ENCODE measurements at places on chromosomes 6 and 20.

DNA sequence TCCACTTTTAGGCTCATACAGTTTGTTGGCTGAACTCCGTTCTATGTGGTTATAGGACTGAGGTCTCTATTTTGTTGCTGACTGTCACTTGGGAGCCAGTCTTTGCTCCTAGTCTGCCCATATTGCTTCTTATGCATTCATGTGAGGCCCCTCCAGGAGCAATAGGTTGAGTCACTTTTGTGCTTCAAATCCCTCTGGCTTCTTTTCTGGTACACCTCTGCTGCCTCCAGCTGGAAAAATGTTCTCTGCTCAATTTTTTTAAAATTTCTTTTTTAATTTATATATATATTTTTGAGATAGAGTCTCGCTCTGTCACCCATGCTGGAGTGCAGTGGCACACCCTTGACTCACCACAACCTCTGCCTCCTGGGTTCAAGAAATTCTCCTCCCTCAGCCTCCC is 42.7 kb upstream of the NOX3 start:
- DNase-seq: no peak

- DNase-seq: no peak
These were observed 22.3 kb upstream of the TBC1D32 start for GRCh38 chr6:121356575-121356974.

- DNase-seq: peak; percentile 82
These were observed at the start of gene GABBR1 for GRCh38 chr6:29632789-29633533. Gene GABBR1 (minus strand): TSS chr6:29633183. CDS start chr6:29632385, 798 bp downstream.

- DNase-seq: no peak
These were observed 145.6 kb downstream of the TASP1 start for GRCh38 chr20:13493143-13493542.

DNA sequence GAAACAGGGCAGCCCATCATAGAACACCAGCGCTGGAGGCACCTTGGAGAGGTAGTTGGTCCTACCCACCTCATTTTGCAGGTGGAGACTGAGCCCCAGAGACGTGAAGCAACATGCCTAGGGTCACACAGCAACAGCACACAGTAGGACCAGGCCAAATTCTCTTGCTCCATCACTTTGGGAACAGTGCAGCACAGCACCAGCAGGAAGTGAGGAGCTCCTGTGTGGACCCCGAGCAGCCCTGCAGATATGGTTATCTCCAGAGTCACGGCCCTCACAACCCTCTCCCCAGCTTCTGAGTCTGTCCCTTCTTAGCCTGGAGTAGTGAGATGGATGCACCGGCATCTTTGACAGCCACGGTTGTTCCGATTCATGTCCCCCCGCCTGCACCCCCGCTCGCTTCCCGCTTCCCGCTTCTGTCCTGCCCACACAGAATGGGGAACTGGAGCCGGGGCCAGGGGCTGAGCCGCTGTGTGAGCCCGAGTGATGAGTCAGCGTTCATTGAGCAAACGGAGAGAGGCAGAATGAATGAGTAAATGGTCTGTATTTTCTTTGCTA is 72.6 kb upstream of the DUSP22 start:
- peak; percentile 69 for DNase-seq

DNA sequence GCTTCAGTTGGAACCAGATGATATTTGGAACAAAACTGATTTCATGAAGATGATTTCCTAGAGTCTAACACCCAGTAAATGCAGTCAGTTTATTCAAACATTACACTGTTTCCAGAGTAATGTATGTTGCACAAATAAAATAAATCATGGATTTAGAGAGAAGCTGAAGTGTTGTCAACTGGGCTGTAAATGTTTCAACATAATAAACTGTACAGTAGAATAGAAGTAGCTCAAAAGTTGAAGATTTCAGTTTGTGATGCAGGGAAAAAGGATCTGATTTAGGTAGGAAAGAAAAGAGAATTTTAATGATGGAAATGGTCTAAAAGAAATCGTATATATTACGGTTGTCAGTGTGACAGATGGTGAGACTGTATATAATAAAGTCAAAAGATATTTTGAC is 985.2 kb downstream of the EYS start:
- no peak for DNase-seq

DNA sequence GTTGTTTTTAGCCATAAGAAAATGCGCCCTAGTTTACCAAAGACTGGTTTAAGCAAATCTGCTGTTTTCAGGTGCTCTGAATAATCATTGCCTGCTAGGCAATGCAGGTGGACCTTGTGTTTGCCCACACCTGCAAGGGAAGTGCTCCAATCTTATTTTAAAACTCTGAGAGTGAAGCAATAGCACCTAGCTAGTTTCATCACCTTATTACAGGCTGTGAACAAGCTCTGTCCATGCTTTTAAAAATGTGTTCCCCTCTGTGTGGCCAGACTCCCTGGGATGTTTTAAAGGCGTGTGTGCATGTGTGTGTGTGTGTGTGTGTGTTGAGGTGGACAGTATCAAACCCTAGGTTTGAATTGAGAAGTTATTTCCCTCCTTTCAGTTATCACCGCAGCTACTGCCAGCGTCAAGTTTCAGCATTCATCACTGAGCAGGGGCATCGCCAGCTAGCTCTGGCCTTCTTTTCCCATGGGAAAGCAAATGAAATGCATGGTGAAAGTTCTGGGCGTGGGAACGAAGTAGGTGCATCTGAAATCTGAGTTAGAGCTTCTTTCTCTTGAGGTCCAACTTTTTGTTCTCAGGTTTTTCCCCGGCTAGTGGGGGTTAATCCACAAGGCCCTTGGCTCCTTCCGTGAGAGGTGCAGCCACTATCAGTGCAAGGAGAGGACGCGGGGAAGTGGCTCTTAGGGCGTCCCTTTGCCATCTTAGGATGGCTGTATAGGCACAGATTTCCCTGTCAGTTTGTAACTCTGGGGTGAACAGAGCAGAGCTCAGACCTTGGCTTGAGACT is 30.8 kb downstream of the DUSP22 start:
- no peak for DNase-seq

GRCh38 chr6:35493307-35493983 is 3.4 kb downstream of the TEAD3 start:
- no peak for DNase-seq

DNA sequence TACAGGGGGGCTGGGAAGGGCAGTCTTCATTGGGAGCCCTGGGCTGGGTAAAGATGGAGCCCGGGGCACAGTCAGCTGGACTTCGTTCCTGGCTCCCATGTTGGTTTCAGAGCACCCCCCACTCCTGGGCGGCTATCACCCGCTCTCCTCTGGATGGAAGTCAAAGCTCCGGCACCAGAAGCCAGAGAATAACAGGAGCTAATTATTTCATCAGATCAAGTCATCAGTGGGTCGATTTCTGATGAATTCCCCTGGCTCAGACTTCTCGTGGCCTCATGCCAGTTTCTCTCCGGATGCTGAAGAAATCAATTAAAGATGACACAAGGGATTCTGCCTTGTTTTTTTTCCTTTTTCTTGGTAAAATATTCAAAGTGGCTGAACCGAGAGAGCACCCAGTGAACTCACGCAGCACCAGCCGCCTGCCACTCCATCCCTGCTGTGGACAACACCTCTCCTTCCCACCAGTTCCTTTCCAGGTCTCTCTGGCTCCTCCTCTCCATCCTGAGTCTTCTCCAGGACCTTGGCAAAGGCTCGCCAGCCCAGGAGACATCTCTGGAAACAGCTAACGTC is 22.5 kb downstream of the SULF2 start:
- DNase-seq: no peak

DNA sequence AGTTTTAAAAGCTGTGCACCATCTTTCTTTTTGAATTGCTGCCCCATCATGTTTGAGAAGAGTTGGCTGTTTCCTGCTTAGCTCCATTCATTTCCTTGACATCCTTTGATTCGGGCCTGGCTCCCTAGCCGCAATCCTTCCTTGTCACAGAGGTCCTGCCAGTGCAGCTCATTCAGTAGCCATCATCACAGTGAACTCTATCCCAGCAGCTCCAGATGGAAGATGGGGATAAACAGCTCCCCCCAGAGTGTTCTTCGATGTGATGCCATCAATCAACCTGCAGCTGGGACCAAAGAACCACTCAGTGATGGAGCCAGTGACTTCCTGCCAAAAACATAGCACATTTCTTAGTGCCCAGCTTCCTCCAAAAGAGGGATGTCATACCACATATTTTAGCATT is 158.8 kb downstream of the FRK start:
- DNase-seq: no peak

DNA sequence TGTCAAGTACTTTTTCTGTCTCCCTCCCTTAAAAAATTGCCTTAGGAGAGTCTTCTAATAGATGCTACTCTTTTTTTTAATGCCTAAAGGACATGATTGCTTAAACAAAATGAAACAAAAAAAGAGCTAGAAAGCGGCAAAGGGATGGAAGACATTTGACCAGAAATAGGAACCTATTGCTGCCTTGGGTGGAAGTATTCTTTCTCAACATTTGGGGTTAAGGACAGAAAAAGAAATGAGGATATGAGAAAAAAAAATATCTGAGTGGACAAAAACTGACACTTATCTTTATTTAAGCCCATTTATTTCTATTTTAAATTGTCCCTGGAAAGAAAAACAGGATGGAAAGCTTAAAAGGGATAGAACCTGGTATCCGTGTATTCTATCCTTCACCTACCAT is 664.9 kb upstream of the CITED2 start:
- DNase-seq: no peak

DNA sequence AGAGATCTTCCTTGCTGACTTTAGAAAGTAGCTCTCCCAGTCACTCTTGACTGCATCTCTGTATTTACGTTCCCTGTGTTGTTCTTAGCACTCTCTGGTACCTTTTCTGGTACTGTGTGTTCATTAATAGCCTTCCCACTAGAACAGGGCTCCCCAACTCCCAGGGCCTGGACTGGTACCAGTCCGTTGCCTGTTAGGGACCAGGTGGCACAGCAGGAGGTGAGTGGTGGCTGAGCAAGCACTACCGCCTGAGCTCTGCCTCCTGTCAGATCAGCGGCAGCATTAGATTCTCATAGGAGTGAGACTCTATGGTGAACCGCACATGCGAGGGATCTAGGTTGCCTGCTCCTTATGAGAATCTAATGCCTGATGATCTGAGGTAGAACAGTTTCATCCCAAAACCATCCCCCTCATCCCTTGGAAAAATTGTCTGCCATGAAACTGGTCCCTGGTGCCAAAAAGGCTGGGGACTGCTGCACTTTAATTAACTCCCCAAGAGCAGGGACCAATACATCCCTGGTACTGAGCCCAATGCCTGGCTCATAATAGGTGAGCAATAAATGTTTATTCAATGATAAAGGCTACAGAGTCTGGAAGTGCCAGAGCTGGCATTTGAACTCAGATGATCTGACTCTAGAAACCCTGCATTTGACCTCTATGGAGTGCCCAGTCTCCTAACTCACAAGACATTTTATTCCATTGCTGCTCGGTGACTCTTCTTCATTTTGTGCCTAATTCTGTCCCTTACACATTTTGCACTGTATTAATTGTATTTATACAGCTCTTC is 11.0 kb downstream of the UTRN start:
- DNase-seq: no peak

DNA sequence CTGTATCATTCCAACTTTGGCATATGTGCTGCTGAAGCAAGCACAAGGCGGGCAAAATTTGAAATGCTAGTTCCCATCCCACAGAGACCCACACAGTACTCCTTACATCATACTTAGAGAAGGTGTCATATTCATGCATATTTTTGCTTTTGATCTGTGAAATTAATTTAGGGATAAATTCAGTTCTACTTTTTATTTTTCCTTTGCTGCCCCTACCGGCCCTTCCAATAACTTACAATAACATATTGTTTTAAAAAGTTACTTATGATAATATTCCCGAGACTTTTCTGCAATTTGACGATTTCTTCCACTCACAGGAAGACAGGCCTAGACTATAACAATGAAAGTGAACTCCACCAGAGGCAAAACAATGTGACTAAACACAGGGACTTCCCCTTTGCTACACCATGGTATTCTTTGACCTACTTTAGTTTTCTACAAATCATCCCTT is 35.0 kb downstream of the SESN1 start:
- no peak for DNase-seq

- peak; percentile 16 for DNase-seq
These were observed 252.7 kb downstream of the SOD2 start for GRCh38 chr6:159440349-159440748.

DNA sequence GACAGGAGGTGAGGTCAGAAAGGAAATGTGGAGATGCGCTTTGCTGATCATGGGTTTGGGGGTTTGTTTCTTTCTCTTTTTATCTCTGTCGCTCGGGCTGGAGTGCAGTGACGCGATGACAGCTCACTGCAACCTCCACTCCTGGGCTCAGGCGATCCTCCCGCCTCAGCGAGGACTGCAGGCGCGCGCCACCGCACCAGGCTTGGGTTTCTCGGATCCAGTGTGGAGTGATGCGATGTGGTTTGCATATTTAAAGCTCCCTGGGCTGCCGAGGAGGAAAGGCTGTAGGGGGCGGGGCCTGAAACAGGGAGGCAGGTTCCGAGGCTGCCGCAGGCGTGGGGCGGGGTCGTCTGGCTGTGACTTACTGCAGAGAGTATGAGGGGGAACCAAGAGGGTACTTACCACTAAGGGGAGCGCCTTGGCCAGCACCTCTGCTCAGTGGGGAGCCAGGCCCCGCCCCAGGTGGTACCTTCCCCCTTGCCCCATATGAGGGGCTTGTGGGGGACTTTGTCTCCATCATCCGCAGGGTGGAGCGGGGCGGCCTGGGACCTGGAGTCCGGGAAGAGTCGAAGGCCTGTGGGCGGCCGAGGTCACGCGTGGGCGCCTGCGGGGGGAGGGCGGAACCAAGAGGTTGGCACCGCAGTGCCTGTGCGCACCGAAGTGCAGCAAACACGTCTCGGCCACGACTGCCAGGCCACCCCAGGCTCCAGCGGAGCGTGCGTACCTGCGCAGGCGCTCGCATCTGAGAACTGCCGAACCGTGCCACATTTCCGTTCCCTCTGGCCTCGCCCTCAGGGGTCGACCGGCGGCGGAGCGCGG is 12.7 kb upstream of the BAK1 start:
- DNase-seq: no peak

GRCh38 chr6:153941768-153942167 is 97.3 kb upstream of the OPRM1 start:
- no peak for DNase-seq

DNA sequence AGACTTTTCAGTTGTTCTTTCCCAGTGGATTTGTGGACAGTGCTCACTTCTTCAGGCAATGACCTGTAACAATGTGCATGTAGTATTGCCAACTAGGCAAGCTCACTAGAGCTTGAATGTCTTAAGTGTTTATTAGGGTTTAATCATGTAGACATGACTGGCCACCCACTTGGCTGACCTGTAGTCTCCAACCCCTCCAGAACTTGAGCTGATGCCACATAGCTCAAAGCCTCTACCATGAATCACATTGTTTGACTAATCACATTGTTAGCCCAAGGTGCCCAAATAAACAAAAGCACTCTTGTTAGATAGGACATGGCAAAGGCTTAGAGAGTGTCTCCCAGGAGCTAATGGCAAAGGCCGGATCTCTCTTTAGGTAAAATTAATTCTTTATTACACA is 272.7 kb downstream of the GRIK2 start:
- DNase-seq: no peak
